ENCODE measurements at places on chromosomes 3 and 15. TPM values are rescaled to one million over a fixed set of nuclear protein-coding genes. Genes with fewer than 3 reads are reported as not detected.
A peak's percentile ranks its signal among the peaks of the same experiment; 100 is the strongest.

DNA sequence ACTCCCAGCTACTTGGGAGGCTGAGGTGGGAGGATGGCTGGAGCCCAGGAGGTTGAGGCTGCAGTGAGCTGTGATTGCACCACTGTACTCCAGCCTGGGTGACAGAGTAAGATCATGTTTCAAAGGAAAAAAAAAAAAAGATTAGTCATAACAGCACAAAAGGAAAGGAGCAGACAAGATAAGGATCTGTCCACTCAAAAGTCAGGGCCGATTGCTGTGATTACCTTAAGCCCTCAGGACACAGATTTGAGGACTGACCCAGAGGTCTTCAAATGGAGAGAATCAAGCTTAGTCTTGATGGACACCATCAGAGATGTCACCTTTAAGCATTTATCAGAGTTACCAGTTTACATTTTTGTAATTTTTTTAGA, 23.9 kb upstream of the HEG1 start:
- H3K27ac ChIP-seq: no peak overlapping the region
- H3K36me3 ChIP-seq: no peaks in the 10 kb centered on the region
- no peak for DNase-seq
- H3K27me3 ChIP-seq: no peaks in the 10 kb centered on the region
- peaks cover 13% of the 10 kb centered on the region for H3K4me1 ChIP-seq

Gene UTS2B
- not detected for total RNA-seq

- H3K4me3 ChIP-seq: no peak overlapping the region
- no peaks in the 10 kb centered on the region for H3K27me3 ChIP-seq
- no peaks in the 10 kb centered on the region for H3K36me3 ChIP-seq
- peaks cover 3% of the 10 kb centered on the region for H3K4me1 ChIP-seq
Measured at GRCh38 chr3:14929310-14930074, 17.9 kb upstream of the NR2C2 start.

Gene SEMA5B
- 10.1 TPM for total RNA-seq

- H3K4me1 ChIP-seq: peaks cover 23% of the 10 kb centered on the region
- no peaks in the 10 kb centered on the region for H3K27me3 ChIP-seq
- no peak overlapping the region for H3K27ac ChIP-seq
- no peaks in the 10 kb centered on the region for H3K36me3 ChIP-seq
- no peak overlapping the region for H3K4me3 ChIP-seq
Measured at GRCh38 chr3:127222664-127223063, 29.7 kb downstream of the PRR23E start.

Gene TMCO5A
- not detected for total RNA-seq

GRCh38 chr15:78054966-78055365, 22.5 kb downstream of the TBC1D2B start:
- H3K36me3 ChIP-seq: no peaks in the 10 kb centered on the region
- no peak for DNase-seq
- no peaks in the 10 kb centered on the region for H3K27me3 ChIP-seq
- H3K27ac ChIP-seq: no peak overlapping the region

DNA sequence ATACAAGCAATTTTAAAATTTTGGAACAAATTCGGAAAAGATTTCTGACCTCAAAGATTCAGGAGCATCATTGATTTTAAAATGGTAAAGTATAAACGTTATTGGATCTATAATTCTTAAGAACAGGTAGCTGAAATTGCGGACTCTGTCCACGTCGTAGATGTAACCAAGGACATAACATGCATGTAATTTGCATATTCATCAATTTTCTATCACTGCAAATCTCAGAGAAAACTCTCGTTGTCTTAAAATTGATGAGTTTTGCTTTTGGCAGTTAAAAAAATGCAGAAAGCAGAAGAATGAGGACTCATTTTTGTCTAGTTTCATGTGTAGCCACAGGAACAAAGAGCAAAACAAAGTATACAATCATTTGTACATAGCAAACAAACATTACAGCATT, 1094.4 kb downstream of the SI start:
- H3K4me3 ChIP-seq: no peak overlapping the region
- DNase-seq: no peak
- H3K4me1 ChIP-seq: peaks cover 7% of the 10 kb centered on the region
- H3K27ac ChIP-seq: no peak overlapping the region
- no peaks in the 10 kb centered on the region for H3K36me3 ChIP-seq
- no peaks in the 10 kb centered on the region for H3K27me3 ChIP-seq

GRCh38 chr3:194828116-194828515, 142.4 kb downstream of the FAM43A start:
- H3K4me3 ChIP-seq: no peak overlapping the region
- DNase-seq: no peak
- no peaks in the 10 kb centered on the region for H3K36me3 ChIP-seq
- no peaks in the 10 kb centered on the region for H3K4me1 ChIP-seq
- H3K27me3 ChIP-seq: no peaks in the 10 kb centered on the region

Gene NPAP1
- 0.06 TPM for total RNA-seq

GRCh38 chr15:89591834-89592233, 16.6 kb downstream of the TICRR start:
- H3K4me3 ChIP-seq: no peak overlapping the region
- H3K4me1 ChIP-seq: no peaks in the 10 kb centered on the region
- no peaks in the 10 kb centered on the region for H3K27me3 ChIP-seq
- H3K27ac ChIP-seq: no peak overlapping the region
- peaks cover 15% of the 10 kb centered on the region for H3K36me3 ChIP-seq

DNA sequence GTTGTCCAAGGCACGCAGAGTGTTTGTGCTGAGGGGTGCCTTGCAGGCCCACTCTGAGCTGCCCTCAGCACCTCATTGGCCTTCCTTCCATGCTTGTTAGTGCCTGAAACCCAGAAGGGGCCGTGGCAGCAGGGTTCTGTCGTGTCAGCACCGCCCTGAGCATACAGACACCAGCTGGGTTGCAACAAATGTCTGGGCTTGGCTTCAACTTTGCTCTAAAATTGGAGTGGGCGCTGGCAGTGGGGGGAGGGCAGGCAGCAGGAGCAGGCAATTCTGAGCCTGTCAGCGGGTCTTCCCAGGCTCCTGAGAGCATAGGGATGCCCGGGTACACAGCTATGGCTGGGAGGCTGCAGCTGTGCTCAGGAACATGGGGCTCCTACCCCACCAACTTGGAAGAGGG, 464.3 kb downstream of the EPHA3 start:
- no peak for DNase-seq
- no peak overlapping the region for H3K27ac ChIP-seq
- H3K36me3 ChIP-seq: no peaks in the 10 kb centered on the region
- no peaks in the 10 kb centered on the region for H3K4me1 ChIP-seq
- no peak overlapping the region for H3K4me3 ChIP-seq

GRCh38 chr3:157201648-157202278, 41.8 kb upstream of the CCNL1 start:
- H3K4me1 ChIP-seq: no peaks in the 10 kb centered on the region
- no peaks in the 10 kb centered on the region for H3K27me3 ChIP-seq
- H3K36me3 ChIP-seq: no peaks in the 10 kb centered on the region
- no peak overlapping the region for H3K4me3 ChIP-seq
- DNase-seq: peak; percentile 33

Gene ALDH1L1
- total RNA-seq: 0.60 TPM

GRCh38 chr3:197440717-197441303, 115.0 kb downstream of the BDH1 start:
- H3K4me3 ChIP-seq: no peak overlapping the region
- DNase-seq: no peak
- H3K36me3 ChIP-seq: no peaks in the 10 kb centered on the region

Gene STAB1
- total RNA-seq: not detected

Gene CHRNA7
- total RNA-seq: 14.0 TPM

DNA sequence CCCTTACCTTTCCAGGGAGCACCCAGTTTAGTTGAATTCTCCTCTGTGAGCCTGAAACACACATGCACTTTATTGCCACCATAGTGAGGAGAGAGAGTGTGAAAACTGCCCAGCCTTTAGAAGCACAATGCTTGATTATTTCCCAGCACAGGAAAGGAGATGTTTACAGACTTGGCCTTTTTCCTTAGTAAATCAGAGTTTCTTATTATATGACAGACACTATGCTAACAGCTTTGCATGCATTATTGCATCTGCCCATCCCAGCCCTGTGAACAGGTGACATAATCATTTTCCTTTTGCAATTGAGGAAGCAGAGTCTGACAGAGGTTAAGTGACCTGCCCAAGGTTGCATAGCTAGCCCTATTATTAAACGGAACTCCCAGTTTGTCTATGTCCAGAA, 36.5 kb downstream of the CAPN3 start:
- H3K27me3 ChIP-seq: no peaks in the 10 kb centered on the region
- DNase-seq: no peak
- H3K36me3 ChIP-seq: no peaks in the 10 kb centered on the region
- H3K4me3 ChIP-seq: no peak overlapping the region
- H3K4me1 ChIP-seq: no peaks in the 10 kb centered on the region
- no peak overlapping the region for H3K27ac ChIP-seq

Data from neural progenitor cell (in vitro differentiated cells).